ENCODE measurements at places on chromosomes 6 and 20.

DNA sequence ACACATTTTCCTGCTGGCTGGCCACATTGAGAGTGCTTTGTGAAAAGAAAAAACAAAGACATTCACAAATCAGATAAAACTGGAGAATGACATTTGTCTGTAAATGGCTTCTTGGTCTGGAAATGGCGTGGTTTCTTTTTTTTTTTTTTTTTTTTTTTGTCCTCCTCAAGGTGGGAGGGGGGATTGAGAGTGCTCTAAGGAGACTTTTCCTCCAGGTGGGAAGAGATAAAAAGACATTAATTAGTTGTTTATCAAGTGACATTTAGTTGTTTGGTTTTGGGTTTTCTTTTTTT lies 40.4 kb downstream of the GNAS start:
- H3K4me3 ChIP-seq = peak overlapping the region; percentile 91
- DNase-seq = no peak
- H3K27me3 ChIP-seq = no peaks in the 10 kb centered on the region
- H3K4me1 ChIP-seq = peaks cover 38% of the 10 kb centered on the region
- no peaks in the 10 kb centered on the region for H3K36me3 ChIP-seq

DNA sequence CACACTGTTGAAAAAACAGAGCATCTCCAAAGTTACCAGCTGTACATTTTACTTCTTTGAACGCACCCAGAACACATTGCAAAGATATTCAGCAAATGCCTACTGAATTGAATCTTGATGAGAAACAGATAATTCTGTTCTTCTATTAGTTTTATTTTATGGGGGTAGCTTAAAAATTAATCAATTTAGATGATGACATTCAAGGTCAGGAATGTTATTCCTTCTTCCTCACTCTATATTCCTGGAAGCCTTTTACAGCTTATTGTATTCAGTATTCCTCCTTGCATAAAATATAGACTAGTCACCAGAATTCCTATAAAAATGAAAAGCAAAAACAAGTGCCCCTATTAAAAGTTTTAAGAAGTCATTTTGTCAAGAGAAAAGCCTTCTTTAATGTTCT lies 21.4 kb upstream of the GMDS start:
- no peaks in the 10 kb centered on the region for H3K4me1 ChIP-seq
- H3K27ac ChIP-seq = no peak overlapping the region
- no peaks in the 10 kb centered on the region for H3K27me3 ChIP-seq
- no peak overlapping the region for H3K4me3 ChIP-seq
- H3K36me3 ChIP-seq = peaks cover 10% of the 10 kb centered on the region

GRCh38 chr6:52983159-52983848 lies 11.8 kb downstream of the GSTA4 start:
- H3K4me1 ChIP-seq = no peaks in the 10 kb centered on the region
- no peaks in the 10 kb centered on the region for H3K27me3 ChIP-seq
- no peak for DNase-seq

DNA sequence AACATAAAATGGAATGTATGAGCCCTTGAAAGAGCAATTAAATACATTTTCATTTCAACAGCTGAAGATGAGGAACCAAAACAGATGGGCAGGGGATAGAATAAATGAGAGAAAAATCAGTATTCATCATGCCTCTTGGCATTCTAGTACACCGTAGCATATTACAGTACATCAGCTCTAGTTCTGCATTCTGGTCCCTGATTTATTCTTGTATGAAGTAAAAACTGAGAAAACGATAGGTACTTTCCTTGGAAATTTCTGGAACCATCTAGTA lies 349.4 kb downstream of the ARHGAP18 start:
- no peaks in the 10 kb centered on the region for H3K4me1 ChIP-seq
- no peak for DNase-seq
- H3K27me3 ChIP-seq = no peaks in the 10 kb centered on the region
- H3K27ac ChIP-seq = no peak overlapping the region
- no peaks in the 10 kb centered on the region for H3K36me3 ChIP-seq

DNA sequence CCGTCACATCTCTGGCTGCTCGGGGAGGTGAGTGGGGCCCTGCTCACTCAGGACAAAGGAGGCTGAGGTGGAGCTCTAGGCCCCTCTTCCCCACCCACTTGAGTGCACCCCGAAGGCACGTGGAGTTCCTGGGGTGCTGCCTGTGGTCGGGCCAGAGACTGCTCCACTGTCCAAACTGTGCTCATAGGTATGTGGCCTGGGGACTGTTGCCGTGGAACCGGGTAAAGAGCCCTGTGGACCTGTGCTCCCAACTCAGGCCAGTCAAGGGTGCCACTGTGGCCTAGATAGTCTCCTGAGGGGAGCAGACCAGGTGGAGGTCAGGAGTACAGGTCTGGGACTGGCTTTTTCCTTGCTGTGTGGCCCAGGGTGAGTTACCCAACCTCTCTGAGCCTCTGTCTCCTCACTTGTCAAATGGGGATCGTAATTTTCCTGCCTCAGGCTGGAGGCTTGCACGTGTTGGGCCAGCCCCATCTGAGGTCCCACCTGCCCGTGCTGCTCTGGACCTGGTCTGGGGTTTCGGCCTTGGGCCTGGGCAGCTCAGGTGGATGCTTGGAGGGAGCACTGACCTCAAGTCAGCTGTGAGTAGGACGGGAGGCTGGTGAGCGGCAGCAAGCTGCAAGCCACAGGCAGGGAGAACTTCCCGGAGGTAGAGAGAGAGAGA lies 12.4 kb upstream of the NPBWR2 start:
- H3K27ac ChIP-seq = no peak overlapping the region
- no peak overlapping the region for H3K4me3 ChIP-seq
- DNase-seq = peak; percentile 54
- peaks cover 4% of the 10 kb centered on the region for H3K4me1 ChIP-seq
- no peaks in the 10 kb centered on the region for H3K27me3 ChIP-seq

DNA sequence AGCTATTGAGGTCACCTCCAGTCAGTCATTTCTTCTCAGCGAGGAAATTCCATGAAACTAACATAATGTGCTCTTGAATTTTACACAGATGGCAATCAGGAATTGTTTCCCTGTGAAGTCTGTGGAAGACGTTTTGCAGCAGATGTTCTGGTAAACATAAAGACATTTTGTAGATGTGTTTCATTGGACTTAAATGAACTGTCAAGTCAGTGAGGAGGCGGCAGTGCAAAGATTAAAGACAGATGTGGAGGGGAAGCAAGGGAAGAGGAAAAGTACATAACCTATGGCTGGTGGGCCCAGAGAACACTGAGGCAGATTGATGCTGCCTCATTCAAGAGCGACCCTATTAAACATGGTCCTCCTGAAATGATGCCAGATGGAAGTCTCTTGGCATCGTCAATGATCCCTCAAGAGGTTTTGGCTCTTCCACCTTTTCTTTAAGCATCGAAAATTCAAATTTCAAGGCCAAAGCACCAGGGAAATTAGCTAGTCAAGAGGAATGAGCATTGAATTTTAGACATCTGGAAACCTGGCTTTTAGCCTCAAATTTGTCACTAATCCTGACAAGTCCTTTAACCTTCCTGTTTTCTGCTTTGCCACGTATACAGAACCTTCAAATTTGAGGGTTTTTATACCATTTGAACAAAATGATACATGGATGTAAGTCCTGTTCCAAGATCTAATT lies 20.1 kb downstream of the ZC2HC1B start:
- no peak overlapping the region for H3K27ac ChIP-seq
- no peaks in the 10 kb centered on the region for H3K36me3 ChIP-seq
- H3K27me3 ChIP-seq = no peaks in the 10 kb centered on the region
- H3K4me1 ChIP-seq = no peaks in the 10 kb centered on the region

DNA sequence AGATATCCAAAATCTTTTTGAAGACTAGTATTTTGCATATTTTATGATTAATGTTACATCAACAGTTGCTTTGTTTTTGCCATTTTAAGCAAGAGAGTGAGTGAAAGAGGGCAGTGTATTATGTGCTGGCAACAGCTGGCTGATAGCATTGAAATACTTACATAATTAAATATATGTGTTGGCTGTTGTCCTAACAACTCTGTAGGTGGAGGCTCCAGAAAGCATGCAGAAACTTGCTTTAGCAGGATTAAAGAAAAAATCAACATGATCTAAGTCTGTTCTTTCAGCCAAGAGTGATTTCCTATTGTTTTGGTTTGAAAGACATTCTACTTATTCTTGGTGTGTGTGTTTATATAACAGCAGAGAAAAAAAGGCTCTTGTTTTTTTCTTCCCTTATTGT lies 127.5 kb downstream of the CDKAL1 start:
- no peak overlapping the region for H3K4me3 ChIP-seq
- H3K27ac ChIP-seq = no peak overlapping the region
- no peaks in the 10 kb centered on the region for H3K36me3 ChIP-seq
- no peaks in the 10 kb centered on the region for H3K27me3 ChIP-seq

GRCh38 chr20:1310506-1311190 lies 18.3 kb downstream of the SDCBP2 start:
- peaks cover 8% of the 10 kb centered on the region for H3K36me3 ChIP-seq
- no peaks in the 10 kb centered on the region for H3K27me3 ChIP-seq
- DNase-seq = no peak

DNA sequence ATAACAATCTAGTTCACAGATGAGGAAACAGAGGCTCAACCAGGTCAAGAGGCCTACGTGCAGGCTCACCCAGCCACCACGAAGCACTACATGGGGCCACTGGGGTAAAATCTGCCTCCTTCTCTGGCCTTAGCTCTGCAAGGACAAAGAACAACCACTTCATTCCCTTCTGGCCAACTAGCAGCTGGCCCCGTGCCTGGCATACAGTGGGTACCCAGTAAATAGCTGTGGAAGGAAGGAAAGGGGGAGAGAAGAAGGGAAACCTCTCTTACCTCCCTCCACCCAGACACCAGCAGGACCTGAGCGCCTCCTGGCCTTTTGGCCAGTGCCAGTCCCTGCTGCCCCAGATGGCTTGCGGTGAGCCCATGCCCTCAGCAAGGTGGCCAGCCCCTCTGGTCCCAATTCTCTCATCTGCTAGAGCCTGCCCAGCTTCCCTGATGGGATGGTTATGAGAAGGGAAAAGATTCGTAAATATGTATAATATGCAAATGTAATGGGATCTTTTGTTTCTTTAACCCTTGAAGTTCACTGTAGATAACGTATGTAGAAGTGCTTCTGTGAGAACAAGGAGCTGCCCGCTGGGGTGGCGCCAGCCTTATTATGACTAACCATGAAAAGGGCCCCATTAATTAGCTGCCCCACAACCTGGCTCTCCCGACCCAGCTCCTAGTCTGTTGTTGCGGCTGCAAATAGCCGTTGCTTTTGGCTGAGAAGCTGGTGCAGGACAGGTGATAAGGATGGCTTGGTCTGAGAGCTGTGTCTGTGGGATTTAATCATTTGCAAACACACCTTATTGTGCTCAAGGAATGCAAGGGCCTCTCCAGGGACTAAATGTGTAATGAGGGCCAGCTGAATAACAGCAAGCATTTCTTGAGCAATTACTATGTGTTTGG lies 62.0 kb downstream of the DLGAP4 start:
- no peak overlapping the region for H3K4me3 ChIP-seq
- no peaks in the 10 kb centered on the region for H3K27me3 ChIP-seq
- no peak overlapping the region for H3K27ac ChIP-seq
- DNase-seq = no peak

DNA sequence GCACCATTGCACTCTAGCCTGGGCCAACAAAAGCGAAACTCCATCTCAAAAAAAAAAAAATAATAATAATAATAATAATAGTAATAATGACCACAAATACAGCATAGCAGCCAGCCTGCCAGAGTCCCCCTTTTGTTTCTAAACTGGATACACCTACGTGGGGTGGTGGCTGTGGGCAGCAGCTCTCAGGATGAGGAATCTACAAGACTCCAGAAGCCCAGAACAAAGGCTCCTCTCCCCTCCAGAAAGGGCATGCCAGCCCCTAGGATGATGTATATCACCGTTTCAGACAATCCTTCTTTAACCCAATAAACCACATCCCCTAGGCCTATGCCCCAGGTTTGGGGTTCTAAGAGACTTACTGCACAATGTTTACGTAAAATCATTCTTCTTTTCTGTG lies 155.9 kb downstream of the QRSL1 start:
- no peaks in the 10 kb centered on the region for H3K36me3 ChIP-seq
- H3K4me1 ChIP-seq = no peaks in the 10 kb centered on the region
- H3K27ac ChIP-seq = no peak overlapping the region

GRCh38 chr6:33927112-33927511 lies 123.3 kb upstream of the MLN start:
- no peak overlapping the region for H3K27ac ChIP-seq
- no peaks in the 10 kb centered on the region for H3K36me3 ChIP-seq
- H3K4me3 ChIP-seq = no peak overlapping the region
- H3K27me3 ChIP-seq = peaks cover 5% of the 10 kb centered on the region

GRCh38 chr6:13358511-13358910 lies 30.2 kb upstream of the TBC1D7 start:
- H3K27me3 ChIP-seq = no peaks in the 10 kb centered on the region
- peaks cover 5% of the 10 kb centered on the region for H3K36me3 ChIP-seq
- no peak overlapping the region for H3K4me3 ChIP-seq

- H3K27ac ChIP-seq = no peak overlapping the region
- H3K36me3 ChIP-seq = no peaks in the 10 kb centered on the region
- H3K4me3 ChIP-seq = no peak overlapping the region
- DNase-seq = no peak
Observed at GRCh38 chr6:32665661-32666060, 796 bp downstream of the HLA-DQB1 start.

DNA sequence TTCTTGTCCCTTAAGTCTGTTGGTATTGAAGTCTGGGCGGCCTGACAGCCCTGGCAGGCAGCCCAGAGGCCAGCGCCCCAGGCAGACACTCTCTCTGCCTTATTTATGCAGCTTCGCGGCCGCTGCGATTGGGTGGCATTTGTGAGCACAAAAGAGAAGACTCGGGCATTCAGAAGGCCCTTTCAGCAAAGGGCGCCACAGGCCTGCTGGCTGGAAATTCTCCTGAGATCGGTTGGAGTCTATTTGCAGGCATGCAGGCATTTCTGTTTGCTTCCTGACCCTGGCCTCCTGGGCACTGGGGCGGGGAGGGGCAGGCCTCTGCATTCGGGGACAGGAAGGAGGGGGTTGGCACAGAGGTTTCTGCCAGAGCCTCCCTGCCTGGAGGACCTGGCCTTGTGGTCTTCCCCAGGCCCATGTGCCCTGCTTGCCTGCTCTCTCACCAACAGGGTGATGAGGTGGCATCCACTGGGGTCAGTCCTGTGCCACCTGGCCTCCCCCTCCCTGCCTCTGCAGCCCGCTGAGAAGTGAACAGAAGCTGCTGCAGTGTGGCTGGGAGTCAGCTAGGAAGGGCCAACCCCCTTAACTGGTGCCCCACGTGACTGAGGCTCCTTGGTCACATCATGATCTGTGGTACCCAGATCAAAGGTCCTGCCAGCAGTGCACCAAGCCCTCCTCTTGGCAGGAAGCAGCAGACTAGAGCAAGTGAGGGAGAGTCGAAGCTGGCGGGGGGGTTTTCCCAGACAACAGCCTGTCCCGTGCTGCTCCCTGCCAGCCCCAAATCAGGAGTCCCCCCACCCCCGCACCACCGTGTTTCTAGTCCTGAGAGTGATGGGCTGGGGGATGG lies 16.6 kb upstream of the CCDC167 start:
- no peaks in the 10 kb centered on the region for H3K4me1 ChIP-seq
- no peak for DNase-seq
- no peaks in the 10 kb centered on the region for H3K36me3 ChIP-seq
- H3K27ac ChIP-seq = no peak overlapping the region
- peaks cover 52% of the 10 kb centered on the region for H3K27me3 ChIP-seq

DNA sequence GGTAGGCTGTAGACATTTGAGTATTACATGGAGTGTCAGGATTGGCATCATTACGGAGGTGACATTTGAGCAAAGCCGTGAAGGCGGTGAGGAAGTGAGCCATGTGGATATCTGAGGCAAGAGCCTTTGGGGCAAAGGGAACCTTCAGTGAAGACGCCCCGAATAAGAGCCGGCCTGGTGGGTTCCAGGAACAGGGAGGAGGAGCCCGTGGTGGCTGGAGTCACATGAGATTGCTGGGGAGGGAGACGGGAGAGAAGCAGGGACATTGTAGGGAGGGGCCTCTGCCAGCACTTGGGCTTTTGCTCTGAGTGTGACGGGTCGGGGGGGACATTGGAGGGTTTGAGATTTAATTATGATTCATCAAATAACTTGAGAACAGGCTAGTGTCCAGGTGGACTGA lies 78.3 kb downstream of the PHACTR3 start:
- H3K36me3 ChIP-seq = no peaks in the 10 kb centered on the region
- DNase-seq = no peak
- H3K4me1 ChIP-seq = no peaks in the 10 kb centered on the region
- no peaks in the 10 kb centered on the region for H3K27me3 ChIP-seq
- no peak overlapping the region for H3K27ac ChIP-seq
- no peak overlapping the region for H3K4me3 ChIP-seq
